ENCODE measurements at places on chromosomes 3 and 15. TPM values are rescaled to one million over a fixed set of nuclear protein-coding genes. Genes with fewer than 3 reads are reported as not detected.
A peak's percentile ranks its signal among the peaks of the same experiment; 100 is the strongest.

GRCh38 chr3:171415070-171415469 lies 45.1 kb downstream of the TNIK start:
- DNase-seq, result no peak

DNA sequence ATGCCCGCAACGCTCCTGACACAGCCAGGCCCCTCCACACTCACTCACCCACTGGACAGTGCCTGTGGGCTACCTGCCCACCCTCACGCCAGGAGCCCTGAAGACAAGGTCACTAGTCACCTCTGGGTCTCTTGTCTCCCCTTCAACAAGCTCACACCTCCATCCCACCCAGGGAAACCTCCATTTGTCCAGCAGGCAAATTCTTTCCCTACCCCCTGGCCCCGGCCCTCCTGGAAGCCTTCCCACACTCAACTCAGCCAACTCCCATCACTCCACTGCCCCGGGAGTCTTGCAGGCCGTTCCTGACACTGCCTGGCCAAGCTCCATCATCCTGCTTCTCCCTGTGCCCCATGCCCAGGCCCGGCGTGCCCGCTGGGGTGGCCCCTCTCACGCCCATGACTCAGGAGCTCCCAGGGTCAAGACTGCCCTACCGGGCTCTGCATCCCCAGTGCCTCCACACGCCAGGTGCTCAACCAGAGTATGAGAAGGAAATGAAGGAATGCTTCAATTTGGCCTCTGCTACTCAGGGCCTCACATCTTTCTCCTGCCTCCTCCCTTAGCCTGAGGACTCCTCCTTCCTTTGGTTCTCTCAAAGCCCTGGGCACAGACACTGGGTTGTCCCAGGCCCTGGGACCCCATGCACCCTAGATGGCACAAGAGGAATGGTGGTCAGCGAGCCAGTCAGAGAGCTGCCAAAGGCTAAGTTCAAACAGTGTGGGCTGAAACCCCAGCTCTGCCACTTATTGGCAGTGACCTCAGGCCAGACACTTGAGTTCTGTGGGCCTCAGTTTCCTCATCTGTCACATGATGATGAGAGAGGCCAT lies 88.6 kb downstream of the SEC22A start:
- no peak for DNase-seq

AGTR1 gene
- 44.3 TPM for total RNA-seq

DNA sequence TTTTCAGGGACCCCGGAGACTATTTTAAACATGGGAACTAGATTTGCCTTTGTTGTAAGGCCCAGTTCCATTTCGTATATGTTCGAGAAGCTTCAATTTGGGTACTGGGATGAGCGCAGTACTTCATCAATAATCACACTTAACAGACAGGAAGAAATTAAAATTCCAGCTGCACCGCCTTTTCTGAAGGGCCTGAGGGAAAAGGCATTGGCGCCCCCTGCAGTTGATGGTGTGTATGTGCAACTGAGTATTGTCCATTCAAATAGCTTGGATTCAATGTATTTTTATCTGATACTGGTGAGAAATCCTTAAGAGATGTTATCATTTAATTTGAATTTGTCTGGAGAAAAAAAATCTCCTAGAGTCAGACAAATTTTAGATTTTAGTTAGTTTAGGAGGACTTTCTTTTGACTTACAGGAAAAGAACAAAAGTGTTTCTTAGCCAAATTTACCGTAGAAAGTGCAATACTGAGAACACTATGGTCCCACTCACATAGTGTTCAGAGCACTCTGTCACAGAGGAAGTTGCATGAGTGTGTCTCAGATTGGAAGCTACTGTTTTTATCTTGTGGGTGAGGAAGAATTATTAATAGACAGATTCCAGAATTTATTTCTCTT lies 5.4 kb upstream of the ALDH1A2 start:
- DNase-seq, result peak; percentile 59

DNA sequence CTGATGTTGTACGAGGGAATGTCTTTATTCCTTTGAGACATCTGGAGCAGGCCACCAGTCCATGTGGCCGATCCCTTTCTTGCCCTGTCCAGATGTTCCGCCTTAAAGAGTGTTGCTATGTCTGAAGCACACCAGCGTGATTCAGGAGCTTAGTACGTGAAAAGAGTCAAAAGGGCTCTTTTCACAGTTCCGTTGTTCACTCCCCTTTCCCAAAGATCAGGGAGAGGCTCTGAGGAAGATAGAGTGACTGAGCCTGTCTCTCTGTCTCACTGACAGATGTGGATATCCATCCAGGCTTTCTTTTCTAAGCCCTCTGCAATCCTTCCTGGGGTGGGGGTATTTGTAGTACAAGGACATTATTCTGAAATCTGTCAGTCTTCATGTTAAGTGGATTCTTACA lies 262.5 kb upstream of the LRTM1 start:
- DNase-seq, result no peak

IQCH gene
- 0.65 TPM for total RNA-seq

DNA sequence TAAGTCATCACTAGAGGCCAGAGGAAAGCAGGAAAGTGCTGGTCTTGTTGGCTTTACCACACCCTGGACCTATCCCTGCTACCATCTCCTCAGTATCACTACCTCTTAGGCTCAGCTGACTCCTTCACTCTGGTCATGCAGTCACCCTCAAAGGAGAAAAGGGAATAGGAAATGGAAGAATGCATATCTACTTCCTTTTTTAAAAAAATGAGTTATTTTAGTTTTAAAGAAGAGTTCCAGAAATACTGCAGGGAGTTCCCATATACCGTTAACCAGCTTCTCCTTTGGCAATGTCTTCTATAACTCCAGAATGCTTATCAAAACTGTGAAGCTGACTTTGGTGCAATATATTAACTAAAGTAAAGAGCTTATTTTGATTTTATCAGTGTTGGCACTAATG lies 688.6 kb downstream of the DIPK2A start:
- DNase-seq, result no peak

GRCh38 chr3:179615458-179616173 lies 11.0 kb downstream of the NDUFB5 start:
- DNase-seq, result no peak

DNA sequence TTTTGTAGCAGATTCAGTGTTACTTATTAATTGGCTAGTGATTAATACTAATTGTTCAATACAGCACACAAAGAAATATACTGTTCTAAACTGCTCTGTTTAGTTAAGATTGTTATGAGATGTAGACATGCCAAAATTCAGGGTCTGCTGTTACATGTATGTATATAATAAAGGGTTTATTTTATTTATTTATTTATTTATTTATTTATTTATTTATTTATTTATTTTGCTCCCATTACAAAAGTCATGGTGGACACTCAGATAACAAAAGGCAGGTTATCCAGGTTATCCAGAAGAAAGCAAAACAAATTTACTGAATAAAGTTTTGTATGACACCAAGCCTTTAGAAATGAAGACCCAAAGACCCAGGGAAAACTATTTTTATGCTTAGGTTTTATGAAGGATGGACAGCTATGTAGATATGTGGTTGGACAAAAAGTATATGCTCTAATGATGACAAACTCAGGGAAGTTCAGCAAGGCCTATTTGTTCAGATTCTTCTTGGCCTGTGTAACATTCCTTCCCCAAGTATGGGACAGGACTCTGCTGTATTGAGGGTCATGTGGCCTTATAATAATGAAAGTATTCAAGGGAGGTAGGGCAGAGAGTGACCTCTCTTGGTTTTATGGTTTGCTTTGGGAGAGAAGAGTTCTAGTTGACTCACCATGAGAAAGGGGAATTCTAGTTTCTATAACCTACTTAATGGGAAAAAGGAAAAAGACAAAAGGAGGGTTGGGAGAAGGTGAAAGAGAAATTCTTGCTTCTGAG lies 1056.8 kb downstream of the ROBO2 start:
- DNase-seq, result no peak

FBXW12 gene
- total RNA-seq, result not detected

GRCh38 chr15:36429707-36430106 lies 149.7 kb upstream of the CDIN1 start:
- DNase-seq, result no peak

DNA sequence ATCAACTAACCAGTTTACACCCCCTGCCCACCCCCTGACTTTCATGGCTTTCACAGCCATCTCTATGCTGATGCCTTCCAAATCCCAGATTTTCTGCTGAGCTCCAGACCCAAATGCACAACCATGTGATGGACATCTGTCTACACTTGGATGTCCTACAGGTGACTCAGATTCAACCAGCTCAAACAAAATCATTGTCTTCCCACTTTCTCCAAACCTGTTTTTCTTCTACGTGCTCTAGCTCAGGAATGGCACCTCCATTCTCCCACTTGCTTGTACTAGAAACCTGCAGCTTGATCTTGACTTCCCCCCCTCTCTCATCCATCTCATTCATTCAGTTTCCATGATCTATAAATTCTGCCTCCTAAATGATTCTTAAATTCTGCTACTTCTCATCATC lies 34.1 kb upstream of the RARRES1 start:
- DNase-seq, result no peak
